NCI-H1694 (cell line): ENCODE measurements at places on chromosomes 7 and 10.

DNA sequence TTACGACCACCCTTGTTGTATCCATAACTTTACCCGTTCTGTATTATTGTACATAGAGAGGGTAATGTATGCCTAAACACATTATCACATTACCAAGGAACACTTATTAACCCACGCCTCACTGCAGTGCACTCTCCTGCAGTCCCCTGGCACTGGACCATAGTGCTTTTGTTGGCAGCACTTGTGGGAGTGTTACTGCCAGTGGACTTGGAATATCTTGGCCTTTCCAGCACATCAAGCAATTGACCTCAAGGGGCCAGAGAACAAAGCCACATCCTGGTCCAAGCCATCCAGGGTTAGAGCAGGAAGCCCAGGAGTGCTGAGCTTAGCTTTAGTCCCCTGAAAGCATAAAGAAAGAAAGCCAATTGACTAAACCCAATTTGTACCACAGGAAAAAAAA lies 304.2 kb downstream of the PCDH15 start:
- DNase-seq: no peak

GRCh38 chr7:29410996-29411395 lies 152.6 kb upstream of the PRR15 start:
- no peak for DNase-seq

DNA sequence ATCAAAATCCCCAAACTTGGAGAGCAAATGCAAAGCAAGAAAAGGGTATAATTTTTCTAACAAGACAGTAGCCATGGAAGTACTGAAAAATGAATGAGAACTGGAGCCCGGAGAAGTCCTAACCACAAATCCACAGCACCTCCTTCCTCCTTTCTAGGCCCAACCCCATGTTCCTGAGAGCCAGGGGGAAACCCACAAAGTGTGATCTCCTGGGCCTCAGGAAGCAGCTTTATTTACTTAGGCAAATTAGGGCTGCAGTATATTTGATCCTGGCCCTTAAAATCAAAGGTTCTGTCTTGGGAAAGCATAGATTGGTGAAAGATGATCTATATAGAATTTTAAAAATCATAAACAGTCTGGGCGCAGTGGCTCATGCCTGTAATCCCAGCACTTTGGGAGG lies 103.0 kb downstream of the DOCK4 start:
- no peak for DNase-seq

DNA sequence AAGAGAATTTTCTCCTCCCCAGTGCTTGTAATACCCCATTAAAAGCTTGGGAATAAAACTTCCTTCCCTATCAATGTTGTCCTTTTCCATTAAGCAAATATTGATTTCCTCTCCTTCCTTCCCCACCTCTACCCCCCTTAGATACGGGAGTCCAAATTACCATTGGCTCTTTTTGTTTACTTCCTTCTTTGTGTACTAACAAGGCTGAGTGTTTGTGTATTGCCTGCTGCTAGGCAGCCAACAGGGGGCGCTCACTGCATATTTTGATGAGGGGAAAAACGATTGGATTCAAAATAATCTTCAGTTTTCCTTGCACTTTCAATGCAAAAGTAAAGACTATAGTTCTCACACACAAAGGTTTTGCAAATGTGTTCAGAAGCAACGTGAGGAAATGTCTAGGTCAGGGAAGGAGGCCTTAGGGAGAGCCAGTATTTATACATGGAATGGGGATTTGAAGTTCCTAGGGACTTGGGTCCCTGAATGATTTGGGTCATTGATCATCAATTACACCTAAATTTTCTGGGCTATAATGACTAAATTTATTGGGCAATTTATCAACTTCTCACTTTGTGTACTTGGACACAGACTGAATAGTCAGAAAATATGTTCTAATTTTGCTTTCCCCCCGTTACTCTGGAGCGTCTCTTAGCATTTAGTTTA lies 23.6 kb upstream of the VPS41 start:
- DNase-seq: peak; percentile 50

DNA sequence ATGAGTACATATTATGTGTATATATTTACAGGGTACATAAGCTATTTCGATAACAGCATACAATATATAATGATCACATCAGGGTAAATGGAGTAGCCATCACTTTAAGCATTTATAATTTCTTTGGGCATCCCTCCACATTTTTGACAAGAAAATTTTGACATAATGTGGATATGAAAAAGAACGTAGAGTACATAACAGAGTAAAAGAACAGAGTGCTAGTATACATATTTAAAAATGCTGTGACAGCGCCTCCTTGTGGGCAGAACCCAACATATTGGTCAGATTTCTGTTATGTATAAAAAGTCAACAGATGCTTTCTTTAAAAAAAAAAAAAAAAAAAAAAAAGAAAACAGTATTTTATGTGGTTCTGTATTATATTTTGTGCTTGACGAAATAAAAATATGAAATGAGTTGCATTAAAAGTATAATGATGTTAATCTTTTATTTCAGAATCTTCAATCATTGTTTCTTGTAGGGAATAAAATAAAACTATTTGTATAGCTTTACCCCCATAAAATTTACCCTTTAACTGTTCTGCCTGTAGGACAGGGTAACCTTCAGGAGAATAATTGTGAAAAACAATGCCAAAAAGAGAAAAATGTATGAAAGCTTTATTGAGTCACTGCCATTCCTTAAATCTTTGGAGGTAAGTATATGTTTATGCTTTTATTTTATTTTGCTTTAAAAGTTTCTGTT lies 18.3 kb upstream of the HBP1 start:
- peak; percentile 93 for DNase-seq

DNA sequence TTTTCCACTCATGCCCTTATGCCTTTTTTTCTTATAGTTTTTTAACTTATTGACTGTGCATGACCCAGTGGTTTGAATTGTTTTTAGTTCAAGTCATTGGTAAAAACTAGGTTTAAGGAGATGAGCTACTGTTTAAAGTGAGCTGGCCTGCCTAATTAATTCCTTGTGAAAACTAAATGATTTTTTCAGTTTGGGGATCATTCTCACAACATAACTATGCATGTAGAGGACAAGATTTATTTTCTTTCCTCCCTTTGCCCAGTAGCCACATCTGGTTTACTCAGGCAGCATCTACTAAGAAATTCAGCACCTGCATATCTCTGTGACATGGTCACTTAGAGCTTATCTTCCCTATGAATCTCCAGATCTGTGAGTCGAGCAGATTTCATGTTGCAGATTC lies 1.7 kb downstream of the ADO start:
- no peak for DNase-seq

- no peak for DNase-seq
Observed at GRCh38 chr7:127525866-127526480, 59.4 kb downstream of the GCC1 start.

DNA sequence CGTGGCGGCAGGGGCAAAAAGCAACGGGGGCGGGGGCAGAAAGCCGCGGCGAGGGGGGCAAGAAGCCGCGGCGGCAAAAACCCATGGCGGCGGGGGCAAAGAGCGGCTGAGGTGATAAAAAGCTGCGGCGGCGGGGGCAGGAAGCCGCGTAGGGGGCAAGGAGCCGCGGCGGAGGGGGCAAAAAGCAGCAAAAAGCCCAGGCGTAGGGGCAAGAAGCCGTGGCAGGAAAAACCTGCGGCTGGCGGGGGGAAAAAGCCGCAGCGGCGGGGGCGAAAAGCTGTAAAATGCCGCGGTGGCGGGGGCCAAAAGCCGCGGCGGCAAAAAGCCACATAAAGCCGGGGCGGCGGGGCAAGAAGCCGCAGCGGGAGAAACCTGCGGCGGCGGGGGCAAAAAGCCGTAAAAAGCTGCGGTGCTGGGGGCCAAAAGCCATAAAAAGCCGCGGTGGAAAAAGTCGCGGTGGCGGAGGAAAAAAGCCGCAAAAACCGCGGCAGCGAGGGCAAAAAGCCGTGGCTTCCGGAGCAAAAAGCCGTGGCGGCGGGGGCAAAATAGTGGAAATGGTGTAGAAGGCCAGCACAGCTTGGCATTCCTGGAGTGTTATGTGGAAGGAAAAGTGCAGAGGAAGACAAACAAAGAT lies 487.8 kb downstream of the ZNF33B start:
- DNase-seq: no peak

- DNase-seq: no peak
Observed at GRCh38 chr10:16944402-16944801, 127.2 kb upstream of the RSU1 start.

- DNase-seq: no peak
Observed at GRCh38 chr7:135160858-135161653, 9.5 kb downstream of the CYREN start.

DNA sequence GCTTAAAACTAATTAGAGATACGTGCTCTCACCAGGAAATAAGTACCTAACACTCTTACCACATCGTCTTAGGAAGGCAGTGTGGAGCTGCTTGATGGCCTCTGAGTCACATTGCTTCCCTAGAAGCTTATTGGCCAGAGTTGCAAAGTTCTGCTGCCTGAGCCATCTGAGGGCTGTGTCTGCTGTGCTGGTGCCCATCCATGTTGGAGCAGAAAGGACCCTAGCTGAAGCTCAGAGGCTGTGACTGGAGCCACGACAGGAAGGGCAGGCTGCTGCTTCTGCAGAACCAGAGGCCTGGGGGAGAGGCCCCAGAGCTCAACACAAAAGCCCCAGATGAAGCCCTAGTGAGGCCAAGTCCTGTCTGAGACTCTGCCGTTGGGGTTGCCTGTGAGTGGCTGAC lies 64.8 kb upstream of the IGFBP3 start:
- no peak for DNase-seq

GRCh38 chr7:51731075-51731474 lies 414.5 kb upstream of the COBL start:
- no peak for DNase-seq

DNA sequence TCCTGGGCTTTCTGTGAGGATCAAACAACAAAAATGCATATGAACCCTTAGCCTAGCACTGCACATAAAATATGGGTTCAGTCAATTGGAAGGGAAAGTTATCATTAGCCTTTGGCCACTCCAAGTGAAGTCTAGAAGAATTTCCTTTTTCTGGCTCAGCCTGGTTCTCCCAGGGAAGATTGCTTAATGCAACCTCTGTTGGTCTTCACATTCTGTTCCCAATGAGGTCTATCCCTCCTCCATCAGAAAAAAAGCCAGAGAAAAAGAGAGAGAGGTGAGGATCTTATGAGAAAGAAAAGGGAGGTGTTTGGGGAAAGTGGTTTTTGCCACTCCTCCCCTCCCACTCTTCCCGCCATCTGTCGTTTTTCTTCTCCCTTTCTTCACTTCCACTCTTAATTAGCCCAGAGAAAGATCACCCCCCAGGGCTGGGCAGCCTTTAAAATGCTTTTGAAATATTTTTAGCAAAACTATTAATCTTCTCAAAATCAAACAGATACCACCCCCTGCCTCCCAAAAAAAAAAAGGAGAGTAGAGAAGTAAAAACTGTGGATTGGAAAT lies 31.1 kb downstream of the CPVL start:
- DNase-seq: no peak

- DNase-seq: no peak
Observed at GRCh38 chr10:71744897-71745663, 25.5 kb upstream of the C10orf105 start.

DNA sequence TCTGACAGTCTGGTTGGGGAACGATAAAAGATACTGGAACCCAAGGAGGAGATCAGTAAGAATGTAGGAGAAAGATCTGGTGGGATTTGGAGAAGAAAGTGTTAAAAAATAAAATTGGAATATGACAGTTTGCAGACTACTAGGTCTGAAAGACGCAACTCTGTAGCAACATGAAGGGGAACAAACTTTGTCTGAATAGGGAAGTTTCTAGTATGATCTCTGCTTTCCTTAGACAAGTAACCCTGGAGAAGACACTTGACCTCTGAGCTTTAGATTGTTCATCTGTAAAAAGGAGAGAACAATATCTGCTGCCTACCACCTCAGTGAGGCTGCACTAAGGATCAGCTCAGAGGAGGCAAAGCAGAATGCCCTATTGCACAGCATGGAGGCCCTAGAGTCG lies 3.0 kb upstream of the PRSS1 start:
- DNase-seq: no peak

DNA sequence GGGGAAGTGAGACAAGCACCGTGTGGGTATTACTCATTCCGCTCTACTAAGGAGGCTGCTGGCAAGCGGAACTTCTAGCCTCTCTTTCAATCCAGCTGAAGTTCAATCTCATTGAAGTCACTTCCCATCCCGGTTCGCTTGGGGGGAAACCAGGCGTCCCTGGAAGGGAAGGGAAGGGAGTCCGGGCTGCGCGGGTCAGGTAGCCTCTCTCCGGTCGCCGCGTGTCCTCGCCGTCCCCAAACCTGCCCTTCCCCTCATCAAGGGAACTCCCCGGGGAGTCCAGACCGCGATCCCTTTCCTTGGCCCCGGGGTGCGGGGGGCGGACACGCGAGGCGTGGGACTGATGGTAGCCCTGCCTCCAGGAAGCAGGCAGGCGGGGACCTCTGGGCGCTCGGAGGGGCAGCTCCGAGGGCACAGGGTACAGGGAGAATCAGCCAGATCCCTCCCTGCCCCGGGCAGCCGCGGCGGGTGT lies 598 bp upstream of the ZEB1 start:
- DNase-seq: no peak

DNA sequence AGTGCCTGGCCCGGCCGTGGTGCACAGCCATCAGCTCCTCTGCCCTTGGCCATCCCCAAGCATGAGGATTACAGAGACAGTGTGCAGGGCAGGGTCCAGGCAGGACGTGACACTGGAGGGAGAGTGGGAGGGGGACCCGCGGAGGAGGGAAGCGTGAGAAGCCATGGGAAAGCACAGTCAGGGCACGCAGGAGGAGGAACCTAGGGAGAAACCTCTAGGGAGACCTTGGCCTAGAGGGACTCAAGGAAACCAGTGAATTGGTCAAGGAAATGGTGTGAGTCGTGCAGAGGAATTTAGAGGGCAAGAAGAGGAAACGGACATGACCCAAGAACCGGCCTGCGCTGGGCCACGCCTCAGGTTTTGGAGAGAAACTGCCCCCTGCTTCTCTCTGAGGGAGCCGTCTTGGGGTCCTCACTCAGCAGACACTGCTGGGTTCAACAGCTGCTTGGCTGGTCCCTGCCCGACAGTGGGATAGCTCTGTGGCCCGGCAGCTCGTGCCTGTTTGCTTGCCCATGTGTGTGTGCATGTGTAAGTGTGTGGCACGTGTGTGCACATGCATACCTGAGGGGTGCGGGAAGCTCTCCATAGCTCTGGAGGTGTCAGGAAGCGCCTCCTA lies 3.2 kb downstream of the OPN4 start:
- no peak for DNase-seq

DNA sequence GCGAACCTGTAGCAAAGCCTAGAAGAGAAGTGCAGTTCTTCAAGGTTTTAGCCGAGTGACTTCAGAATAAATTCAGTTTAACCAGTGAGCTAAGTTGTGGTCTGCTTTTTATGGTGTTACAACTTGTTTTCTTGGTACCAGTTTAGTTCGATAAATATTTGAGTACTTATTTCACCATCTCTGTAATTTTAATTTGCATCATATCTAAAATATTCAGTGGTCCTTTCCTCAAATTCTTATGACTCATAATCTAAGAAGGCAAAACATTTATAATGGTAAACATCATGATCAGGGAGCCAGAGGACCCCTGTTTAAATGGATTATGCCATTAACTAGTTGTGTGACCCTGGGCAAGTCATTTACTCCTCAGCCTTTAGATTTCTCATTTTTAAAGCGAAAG lies 4.1 kb upstream of the BMPER start:
- DNase-seq: no peak

DNA sequence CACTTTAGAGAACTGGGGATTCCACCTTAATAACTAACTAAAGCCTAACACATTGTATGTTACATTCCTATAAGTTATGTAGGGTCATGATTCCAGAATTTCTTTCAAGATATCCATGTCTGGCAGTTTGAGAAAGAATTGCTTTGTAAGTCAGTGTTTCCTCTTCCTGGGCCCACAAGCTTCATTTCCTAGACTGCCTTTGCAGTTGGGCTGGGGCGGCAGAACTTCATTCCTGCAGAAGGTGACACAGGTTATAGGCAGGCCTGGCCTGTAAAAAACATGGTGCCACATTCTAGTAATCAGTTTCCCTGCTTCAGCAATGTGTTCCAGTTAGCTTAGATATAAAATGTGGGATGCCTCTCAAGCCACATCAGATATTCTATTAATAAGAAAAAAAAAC lies 184.2 kb upstream of the NOBOX start:
- no peak for DNase-seq
